ENCODE measurements at places on chromosomes 12 and 14.

- DNase-seq = no peak
Measured at GRCh38 chr14:21476523-21476924, 235 bp downstream of the RAB2B start.

DNA sequence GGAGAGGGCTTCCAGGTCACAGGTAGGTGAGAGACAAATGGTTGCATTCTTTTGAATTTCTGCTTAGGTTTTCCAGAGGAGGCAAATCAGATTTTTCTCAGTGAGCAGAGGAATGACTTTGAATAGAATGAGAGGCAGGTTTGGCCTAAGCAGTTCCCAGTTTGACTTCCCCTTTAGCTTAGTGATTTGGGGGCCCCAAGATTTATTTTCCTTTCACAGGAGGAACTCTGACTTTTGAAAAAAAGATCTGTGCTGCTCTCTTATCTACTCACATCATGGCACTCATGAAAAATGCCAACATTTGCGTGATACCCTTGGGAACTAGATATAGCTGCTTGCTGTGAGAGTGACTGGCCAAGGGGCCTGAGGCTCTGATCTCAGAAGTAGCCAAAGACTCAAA is 58.0 kb upstream of the EVL start:
- DNase-seq = no peak

- no peak for DNase-seq
Measured at GRCh38 chr12:67890726-67891258, 98.5 kb upstream of the IFNG-AS1 start.

- no peak for DNase-seq
Measured at GRCh38 chr14:73757381-73757780, 43.2 kb upstream of the PNMA1 start.

GRCh38 chr12:46217541-46218321 is 51.1 kb downstream of the SLC38A1 start:
- peak; percentile 67 for DNase-seq

DNA sequence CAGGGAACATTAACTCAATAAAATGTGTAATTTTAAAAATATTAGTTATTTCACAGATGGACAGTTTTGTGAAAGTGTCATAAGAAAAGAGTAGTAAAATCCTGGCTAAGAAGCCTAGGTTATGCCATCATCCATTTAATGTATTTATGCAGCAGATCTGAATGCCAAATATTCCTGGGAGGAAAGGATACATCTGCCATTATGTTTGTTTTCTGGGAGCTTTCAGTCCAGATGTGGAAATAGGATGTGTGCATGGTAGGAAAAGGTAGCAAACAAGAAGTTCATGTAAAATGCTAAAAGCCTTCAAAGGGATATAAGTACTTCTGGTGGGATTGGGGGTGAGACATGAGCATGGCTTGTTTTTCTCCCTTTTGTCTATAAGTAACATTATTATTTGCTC is 27.0 kb upstream of the CLEC14A start:
- no peak for DNase-seq

DNA sequence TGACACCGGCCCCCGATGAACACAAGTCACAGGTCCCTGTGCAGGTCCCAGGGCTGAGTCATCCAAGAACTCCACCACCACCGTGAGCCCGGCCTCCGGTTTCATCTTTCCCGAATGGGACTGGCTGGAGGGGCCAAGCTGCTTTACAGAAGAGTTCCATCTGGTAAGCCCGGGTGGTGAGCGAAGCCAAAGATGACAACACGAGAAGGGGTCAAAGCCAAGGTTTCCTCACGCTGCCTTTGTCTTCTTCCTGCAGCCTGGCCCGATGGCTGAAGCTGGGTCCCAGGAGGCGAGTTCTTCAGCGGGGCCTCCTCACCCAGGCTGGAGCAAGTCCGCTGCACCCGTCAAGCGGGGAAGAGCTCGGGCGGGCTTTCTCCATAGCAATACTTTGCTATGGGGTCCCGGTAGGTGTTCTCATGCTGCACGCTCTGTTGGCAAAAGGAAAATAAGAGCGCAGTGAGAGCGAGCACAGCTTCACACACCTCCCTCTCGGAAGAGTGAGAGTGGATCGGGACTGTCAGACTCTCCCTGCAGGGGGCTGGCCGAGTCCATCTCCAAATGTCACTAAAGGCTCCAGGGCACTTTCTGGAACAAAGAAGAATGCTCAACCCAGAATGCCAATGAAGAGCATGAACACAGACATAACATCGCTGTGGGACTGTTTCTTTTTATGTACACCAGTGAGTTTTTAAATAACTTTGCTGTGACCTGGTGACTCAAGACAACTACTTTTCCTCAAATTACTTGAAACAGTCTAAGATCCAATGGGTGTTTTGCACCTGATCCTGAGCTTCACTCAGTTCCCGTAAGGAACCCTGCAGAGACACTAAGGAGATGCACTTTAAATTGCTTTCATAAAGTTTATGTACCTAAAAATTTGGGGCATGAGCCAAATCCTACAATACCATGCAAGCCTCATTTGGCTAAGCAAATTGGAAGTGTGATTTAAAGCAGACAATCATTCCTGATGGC is 20.1 kb downstream of the SPRING1 start:
- DNase-seq = no peak

- peak; percentile 95 for DNase-seq
Measured at GRCh38 chr12:116339800-116340371, 62.4 kb upstream of the MED13L start.

DNA sequence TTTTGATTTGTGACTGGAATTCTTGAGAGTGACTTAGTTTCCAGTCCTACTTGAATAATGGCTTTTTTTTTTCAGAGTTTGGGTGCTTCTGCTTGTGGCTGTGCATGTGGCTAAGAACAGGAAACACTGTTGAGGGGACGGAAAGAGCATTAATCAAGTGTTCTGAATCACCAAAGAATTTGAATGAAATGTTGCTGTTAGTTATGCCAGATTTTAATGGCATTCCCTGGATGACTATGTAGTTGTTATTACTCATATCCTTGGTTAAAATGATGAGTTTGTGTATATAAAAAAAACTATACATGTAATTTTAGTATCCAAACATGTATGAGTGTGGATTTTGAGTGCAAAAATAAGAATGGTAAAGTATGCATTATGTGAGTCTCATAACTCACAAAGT is 347.9 kb downstream of the BCAT1 start:
- peak; percentile 57 for DNase-seq

GRCh38 chr14:59310633-59311032 is 122.2 kb downstream of the DAAM1 start:
- DNase-seq = no peak

GRCh38 chr14:28608443-28608842 is 158.1 kb upstream of the FOXG1 start:
- DNase-seq = no peak

GRCh38 chr12:27164330-27165040 is 79.6 kb upstream of the STK38L start:
- DNase-seq = no peak

- DNase-seq = no peak
Measured at GRCh38 chr12:95178136-95178535, 39.1 kb downstream of the FGD6 start.

GRCh38 chr14:81454572-81455218 is 54.6 kb upstream of the STON2 start:
- DNase-seq = no peak

DNA sequence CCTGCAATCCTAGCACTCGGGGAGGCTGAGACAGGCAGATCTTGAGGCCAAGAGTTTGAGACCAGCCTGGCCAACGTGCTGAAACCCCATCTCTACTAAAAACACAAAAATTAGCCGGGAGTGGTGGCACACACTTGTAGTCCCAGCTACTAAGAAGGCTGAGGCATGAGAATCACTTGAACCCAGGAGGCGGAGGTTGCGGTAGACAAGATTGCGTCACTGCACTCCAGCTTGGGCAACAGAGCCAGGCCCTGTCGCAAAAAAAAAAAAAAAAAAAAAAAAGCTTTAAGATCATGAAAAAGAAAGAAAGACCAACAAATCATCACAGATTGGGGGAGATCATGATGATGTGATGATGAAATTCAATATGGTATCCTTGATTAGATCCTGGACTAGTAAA is 30.6 kb downstream of the WDR89 start:
- DNase-seq = peak; percentile 5

DNA sequence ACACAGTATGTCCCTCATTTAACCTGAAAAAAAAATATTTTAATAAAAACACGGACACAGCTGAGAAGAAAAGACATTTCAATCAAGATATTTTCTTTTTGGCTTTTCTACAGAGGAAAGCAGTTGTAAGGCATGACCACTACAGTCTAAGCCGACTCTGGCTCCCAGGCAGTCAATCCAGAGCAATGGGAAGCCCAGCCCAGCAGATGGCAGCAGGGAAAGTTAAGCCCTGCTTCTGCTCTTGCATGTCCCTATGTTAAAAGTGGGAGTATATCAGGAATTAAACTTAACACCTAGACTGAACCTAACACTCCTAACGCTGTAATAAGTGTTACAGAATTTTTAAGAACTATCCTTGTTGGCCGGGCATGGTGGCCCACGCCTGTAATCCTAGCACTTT is 19.5 kb upstream of the HAL start:
- DNase-seq = peak; percentile 30

DNA sequence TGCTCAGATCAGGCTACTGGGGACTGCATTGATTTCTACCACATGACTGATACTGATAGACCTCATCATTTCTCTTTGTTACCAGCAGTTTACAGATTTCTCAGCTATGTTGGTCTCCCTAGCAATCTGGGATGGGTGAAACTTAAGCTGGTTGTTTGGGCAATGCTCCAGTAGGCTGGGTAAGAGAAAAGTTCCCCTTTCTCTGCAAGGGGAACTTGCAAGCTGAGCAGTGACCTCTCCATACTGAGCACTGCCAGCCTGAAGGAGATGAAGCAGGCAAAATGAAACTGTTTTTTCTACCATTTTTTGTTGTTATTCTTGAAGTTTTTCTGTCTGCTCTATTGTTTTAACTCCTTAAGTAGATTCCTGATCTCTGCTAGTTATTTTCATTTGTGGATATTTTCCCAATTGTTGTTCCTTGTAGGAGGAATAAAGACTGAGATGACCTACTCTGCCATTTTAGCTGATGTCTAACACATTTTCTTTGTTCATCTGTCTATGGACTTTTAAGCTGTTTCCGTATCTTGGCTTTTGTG is 1.3 kb upstream of the OR4M1 start:
- DNase-seq = no peak

GRCh38 chr12:107122452-107122958 is 29.2 kb upstream of the CRY1 start:
- no peak for DNase-seq

Data from inflammatory macrophage treated with lipopolysaccharide for 1 hour (primary cell).